ENCODE measurements at places on chromosomes 6 and 20.
A peak's percentile ranks its signal among the peaks of the same experiment; 100 is the strongest.

- DNase-seq, result no peak
Observed at GRCh38 chr6:106109029-106109428, 22.9 kb downstream of the PRDM1 start.

GRCh38 chr20:24590178-24590982 is 121.0 kb downstream of the SYNDIG1 start:
- DNase-seq, result no peak

DNA sequence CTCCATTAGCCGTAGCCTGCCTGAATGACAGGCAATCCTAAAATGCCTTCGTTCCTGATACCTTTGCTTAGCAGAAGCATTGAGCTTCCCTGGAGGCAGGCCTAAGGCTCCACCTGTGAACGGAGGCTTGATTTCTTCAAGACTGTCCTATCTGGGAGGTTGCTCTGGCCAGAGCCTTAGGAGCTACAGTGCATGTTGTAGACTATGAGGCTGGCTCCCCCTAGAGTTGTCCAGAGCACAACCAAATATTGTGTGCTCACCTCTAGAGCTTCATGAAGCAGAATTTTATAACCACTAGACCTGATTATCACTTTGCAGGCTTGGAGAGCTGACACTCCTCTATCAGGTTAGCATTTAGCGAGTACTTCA is 217.8 kb downstream of the MAFB start:
- DNase-seq, result no peak

- no peak for DNase-seq
Observed at GRCh38 chr6:140201787-140202458, 827.5 kb upstream of the CITED2 start.

DNA sequence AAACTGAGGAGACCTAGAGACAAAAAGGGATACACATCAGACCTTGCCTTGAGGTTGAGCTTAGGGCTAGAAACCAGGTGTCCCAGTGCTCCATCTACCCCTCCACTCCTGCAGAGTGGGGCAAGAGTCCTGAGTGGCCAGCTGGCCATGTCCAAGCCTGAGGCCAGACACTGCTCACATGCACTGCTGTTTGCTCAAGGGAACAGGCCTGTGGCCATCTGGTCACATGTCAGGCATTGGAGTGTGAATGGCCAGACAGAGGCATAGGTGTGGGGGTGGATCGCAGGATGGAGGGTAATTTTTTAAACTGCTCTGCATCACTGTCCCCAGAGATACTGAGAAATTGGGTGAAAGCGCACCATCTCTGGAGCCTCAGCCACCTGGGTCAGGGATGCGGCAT is 30.5 kb downstream of the MAFB start:
- no peak for DNase-seq

GRCh38 chr6:43334466-43335095 is 26.0 kb upstream of the CRIP3 start:
- DNase-seq, result no peak

DNA sequence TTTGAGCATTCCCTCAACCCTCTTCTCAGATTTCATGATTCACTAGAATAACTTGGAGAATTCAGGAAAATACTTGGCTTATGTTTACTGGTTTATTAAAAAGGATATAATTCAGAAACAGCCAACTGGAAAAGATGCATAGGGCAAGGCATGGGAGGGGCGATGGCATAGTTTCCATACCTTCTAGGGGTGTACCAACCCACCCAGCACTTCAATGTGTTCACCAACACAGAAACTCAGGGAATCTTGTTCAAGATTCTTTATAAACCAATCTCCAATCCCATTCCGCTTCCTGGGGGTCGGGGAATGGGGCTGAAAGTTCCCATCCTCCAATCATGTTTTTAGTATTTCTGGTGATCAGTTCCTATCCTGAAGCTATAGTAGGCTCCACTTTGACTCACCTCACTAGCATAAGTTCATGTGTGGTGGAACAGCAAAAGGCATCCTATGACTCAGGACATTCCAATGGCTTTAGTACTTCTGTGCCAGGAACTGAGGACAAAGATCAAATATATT is 164.4 kb downstream of the SIM1 start:
- no peak for DNase-seq

DNA sequence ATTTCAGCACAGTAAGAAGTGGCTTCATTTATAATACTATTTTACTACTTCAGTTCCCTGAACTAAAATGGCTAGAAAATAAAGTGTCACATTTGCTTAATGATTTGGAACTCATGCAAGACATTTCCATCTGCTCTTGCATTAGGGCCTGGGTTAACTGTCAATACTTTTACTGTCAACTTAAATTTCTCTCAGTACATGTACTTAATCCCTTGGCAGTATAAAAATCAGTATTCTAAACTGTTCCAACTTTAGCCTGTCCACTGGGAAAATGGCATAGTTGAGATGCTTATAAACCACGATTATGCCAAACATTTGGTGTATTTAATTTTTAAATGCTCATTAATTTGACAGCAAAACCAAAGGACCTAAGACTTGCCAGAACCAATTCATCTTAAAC is 154.5 kb downstream of the ASCC3 start:
- no peak for DNase-seq

DNA sequence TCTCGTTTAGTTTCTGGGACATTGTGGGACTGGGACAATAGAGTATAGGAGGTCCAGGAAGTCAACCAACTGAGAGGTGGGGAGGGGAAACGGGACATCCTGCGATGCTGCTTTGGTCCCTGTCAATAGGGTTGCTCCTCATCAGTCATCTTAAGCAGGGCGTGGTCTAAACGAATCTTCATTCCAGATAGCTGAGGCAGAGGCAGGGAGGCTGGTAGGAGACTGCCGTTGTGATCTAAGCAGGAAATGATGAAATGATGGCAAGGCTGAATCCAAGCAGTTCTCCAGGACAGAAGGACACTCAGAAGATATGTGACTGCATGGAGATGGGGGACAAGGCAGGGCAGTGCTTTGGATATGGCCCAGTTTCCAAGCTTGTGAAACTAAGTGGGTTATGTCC is 953.4 kb downstream of the KIF16B start:
- no peak for DNase-seq

DNA sequence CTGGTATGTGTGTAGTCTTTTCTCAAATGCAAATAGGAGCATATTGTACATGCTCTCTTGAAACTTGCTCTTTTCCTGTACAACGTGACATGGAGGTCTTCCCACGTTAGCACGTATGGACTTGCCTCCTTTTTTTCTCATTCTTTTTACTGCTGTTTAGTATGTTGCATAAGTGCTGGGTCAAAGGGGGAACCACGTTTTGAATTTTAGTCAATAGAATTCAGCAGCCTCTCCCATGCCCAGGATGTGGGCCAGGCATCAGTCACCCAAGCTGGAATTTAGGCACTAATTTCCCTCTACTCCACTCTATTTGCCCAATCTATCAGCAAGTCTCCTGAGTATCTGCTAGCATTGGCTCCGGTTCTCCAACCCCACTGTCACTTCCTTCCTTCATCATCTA is 41.5 kb upstream of the RNF24 start:
- no peak for DNase-seq

- no peak for DNase-seq
Observed at GRCh38 chr6:139888681-139889122, 514.3 kb upstream of the CITED2 start.

GRCh38 chr6:160312900-160313299 is 35.3 kb upstream of the SLC22A3 start:
- no peak for DNase-seq

- DNase-seq, result no peak
Observed at GRCh38 chr6:128024969-128025368, 124.1 kb upstream of the THEMIS start.

- DNase-seq, result no peak
Observed at GRCh38 chr6:40950986-40951698, 87.9 kb downstream of the UNC5CL start.

DNA sequence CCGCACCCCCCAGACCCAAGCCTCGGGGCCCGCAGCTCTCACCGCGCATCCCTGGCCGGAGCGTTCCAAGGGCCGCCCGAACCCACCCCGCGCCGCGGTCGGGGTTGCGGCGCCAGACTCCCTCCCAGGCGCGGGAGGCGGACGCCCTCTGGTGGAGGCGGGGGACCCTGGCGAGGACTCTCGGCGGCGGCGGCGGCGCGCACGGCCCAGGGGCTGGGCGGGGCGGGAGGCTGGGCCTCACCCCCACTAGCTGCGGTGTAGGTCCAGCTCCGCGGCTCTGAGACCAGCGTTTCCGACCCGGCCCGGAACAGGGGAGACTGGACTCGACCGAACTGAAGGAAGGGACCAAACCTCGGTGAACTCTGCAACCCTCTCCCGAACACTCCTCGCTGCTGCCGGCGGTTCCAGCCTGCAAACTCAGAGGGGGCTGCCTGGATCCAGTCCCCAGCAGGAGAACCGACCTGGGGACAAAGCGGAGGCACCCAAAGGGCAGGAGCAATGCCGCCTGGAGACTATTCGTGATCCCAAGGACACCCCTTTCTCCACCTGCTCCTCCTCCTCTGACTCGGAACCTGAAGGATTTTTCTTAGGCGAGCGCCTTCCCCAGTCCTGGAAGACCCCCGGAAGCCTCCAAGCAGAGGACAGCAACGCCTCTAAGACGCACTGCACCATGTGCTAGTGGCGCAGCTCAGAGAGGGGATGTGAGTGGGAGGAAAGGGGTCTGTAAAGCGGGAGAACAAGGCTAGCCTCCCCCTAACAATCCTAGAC is 859 bp upstream of the TOMM6 start:
- peak; percentile 37 for DNase-seq

DNA sequence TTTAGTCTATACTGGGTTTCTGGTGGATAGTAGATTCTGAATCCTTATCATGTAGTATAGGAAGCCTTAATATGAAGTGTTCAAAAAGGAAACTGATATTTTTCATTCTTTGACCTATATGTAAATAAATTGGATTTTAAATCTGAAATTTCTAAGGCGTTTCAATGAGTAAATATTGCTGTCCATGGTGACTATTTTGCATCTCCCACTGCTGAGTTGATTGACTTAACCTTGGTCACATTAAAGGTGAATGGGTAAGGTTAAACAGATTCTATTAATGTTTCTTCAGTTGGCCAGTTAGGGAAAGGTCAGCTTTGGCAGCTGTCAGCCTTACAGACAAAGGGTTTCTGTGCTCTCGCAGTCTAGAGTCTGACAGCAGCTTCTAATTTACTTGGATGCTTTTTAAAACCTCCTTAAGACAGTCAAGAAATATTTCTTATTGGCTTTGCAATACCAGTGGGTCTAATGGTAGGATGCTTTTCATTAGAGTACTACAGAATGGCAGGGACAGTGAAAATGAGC is 24.8 kb downstream of the PRIM2 start:
- DNase-seq, result no peak

- DNase-seq, result no peak
Observed at GRCh38 chr6:154872542-154873114, 122.5 kb upstream of the TIAM2 start.

DNA sequence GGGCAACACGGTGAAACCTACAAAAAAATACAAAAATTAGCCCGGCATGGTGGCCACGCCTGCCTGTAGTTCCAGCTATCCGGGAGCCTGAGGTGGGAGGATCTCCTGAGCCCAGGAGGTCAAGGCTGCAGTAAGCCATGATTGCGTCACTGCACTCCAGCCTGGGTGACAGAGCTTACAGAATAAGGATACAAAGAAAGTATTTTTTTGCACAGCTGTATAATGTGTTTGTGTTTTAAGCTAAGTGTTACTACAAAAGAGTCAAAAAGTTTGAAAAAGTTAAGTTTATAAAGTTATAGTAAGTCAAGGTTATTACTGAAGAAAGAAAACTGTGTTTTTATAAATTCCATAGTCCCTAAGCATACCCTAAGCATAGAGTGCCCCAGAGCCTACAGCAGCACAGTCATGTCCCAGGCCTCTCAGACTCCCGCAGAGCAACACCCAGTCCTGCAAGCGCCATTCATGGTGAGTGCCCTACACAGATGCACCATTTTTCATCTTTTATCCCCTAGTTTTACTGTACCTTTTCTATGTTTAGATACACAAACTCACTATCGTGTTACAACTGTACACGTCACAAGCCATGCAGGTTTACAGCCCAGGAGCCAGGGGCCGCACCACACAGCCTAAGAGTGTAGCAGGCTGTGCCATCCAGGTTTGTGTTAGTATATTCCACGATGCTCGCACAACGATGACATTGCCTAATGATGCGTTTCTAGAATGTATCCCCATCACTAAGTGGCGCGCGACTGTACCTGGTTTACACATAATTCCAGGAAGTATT is 22.4 kb downstream of the TAF4 start:
- DNase-seq, result no peak

DNA sequence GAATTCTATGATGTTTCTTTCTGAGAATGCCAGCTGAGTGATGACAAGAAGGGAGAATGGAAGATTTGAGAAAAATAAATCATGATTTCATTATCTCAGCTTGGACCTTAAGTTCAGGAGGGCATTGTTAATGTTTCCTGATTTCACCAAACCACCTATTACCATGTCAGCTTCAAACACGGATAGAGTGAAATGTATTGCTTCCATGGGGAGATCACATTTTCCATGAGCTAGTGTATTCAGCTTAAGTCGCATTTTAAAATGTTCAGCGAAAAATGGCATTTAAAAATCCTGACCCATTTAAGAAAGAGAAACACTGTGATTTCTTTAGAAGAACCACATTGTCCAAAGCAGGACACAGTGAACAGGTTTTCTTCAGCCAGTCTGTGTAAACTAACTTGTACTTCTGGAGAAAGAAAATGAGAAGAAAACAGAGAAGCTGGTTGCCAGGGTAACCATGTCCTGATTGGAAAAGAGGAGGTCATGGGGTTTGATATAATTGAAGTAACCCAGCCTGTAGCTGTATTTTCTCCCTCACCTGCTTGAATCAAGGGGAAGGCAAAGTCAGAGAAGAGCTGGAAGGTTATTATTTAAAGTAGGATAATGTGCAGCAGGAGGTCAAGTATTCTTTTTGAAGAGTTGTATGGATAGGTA is 684.1 kb upstream of the NRSN1 start:
- DNase-seq, result no peak

DNA sequence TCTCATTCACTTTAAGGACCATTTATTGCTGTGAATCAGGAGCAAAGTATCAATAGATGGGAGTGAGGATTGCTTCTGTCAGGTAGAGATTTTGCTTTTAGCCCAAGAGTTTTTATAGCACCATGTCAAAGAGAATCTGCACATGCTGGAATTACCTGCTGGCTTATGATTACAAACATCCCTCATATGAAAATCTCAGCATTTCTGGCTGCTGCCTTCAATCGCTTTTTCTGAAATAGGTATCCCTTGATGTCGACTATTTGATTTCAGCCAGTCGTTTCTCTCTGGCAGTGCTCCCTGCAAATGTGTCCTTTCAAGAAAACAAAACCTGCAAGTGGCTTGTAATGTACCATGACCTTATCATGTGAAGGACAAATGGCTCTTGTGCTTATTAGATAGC is 34.5 kb upstream of the NEDD9 start:
- no peak for DNase-seq
